SHP77 treated with DMSO at 0.1 percent for 48 hours (cell line): ENCODE measurements at places on chromosomes 12 and 14.

- no peak for DNase-seq
Measured at GRCh38 chr12:124026755-124027745, 54.0 kb downstream of the ZNF664 start.

DNA sequence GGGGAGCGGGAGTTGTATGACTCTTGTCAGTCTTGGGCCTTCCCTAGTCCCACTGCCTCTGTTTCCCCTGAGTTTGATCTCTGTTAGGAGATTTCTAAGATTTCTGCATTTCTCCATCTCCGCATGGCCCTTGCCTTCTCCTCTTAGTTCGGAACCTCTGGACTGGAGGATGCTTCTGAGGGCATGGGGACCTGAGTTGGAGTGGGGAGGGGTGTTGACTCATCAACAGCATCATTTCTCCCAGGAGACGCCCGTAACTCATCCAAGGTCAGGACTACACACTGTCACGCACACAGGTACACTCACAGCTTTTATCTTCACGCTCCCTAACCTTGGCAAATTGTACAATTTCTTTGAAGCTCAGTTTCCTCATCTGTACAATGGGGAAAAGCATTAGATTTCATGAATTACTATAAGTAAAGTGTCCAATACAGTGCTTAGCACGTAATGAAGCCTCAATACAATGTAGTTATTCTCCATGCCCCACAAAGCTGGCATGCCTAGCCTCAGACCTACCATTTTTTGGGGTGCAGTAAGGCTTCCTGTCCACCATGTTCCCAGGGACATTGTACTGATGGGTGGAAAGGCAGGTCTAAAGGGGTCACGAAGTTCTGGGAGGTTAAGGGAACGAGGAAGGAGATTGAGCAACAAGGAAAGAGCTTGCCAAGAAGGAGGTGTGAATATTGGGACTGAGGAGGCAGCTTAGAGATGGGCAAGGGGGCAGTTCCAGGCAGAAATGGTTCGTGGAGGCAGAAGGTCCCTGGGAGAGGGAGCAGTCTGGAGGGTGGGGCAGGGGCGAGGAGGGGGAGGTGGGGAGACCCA is 600 bp upstream of the LAG3 start:
- no peak for DNase-seq

DNA sequence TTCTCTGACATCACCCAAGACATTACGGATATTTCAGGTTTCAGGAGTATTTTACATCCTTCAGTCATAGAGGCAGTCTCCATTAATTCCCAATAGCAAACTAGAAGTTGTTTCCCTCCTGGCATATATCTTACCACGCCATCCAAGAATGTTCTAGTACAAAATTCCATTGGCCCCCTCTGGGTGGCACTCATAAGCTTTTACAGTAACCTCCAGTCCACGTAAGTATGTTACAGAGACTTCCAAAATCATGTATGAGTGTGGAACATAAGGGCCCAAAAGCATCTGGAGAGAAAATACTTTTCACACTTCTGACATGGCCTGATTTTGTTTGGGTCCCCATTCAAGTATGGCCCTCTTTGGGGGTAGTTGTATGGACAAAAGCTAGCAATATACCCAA is 58.1 kb upstream of the DHRS4 start:
- no peak for DNase-seq

DNA sequence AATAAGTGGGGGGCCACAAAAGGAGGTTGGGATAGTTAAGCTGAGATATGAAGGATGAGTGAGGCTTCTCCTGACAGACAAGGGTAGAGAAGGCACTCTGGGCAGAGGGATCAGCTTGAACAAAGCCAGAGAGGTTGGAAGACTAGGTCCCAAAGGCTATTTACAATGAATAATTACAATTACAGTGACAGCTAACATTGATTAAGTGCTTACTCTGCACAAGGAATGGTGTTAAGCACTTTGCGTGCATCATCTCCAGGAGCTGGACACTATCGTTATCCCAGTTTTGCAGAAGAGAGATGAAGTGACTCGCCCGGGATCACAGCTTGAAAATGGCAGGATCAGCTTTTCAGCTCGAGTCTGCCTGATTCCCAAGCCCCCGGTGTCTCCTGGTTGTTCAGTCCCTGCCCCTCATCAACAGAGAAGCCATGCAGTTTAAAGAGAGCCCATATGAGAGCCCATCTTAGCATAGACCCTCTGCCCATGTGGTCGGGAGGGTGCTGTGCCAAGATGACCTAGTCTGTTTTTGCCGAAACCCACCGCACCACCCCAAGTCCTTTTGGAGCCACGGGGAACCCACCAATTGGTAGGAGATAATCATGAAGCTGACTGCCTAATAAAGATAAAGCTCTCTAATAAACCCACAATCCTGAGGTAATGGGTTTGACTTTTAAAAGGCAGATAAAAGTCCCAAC is 89.9 kb upstream of the HSPB8 start:
- no peak for DNase-seq

GRCh38 chr12:76197283-76197682 is 112.8 kb upstream of the NAP1L1 start:
- DNase-seq = no peak
